Activated CD4-positive, alpha-beta T cell treated with anti-CD3 and anti-CD28 coated beads, Interleukin-10, Interleukin-2, amounts not matched to agents 100 ng/mL and 50 ng/mL, durations not matched to agents 16 hours and 8 hours (primary cell): ENCODE measurements at places on chromosomes 3 and 15.

- DNase-seq: no peak
Measured at GRCh38 chr15:52441841-52442240, 86.8 kb downstream of the MYO5A start.

DNA sequence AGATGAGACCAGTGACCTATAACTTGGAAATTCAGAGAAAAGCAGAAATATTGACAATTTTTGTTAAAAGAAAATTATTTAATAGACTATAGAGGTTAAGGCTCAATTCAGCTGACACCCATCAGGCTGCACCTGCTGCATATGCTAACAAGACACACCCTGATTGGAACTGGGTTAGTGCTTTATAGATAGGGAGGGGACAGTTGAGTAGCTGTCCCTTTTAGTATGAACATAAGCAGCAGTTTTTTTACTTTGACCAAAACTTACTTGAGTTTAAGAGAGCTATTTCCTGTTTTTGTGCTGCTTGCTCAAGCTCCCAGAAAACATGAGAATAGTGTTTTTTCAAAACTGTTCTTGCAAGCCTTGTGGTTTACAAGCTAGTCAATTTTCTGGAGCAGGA, 292.6 kb downstream of the LRRC3B start:
- no peak for DNase-seq

DNA sequence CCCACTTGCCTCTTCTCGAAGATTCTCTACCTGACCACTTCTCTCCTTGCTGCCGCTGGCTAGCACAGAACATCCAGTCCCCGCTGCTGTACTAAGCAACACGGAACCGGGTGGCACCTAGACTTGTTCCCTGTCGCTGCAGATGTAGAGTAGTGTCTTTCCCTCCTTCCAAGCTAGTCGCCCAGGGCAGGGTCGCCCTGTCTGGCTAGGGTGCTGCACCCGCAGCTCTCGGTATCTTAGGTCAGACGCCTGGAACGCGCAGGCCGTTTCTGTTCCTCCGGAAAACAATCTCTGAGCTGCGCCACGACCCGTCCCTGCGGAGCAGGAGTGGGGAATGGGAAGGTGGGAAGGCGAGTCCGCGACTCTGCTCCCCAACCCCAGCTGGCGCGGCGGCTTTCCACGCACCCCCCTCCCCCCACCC, 758 bp upstream of the SNX33 start:
- no peak for DNase-seq

GRCh38 chr3:16944356-16944755, 59.6 kb downstream of the PLCL2 start:
- DNase-seq: no peak

DNA sequence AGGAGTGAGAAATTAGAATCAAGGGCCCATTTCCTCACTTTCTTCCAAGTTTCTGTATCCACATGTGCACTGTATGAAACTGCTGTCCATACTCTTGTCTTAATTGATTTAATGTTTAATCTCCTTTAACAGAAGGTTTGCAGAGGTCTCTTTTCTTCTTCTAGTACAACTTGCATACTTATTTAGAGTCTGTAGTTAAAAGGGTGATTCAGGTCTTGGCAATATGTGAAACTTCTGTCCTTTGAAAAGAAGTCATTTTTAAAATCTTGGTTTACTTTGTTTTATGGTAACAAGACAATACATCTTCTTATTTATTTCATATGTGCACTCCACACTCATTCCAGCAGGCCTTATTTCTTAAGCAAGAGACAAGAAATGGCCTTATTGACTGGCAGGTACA, 25.8 kb downstream of the TMEM45A start:
- no peak for DNase-seq

DNA sequence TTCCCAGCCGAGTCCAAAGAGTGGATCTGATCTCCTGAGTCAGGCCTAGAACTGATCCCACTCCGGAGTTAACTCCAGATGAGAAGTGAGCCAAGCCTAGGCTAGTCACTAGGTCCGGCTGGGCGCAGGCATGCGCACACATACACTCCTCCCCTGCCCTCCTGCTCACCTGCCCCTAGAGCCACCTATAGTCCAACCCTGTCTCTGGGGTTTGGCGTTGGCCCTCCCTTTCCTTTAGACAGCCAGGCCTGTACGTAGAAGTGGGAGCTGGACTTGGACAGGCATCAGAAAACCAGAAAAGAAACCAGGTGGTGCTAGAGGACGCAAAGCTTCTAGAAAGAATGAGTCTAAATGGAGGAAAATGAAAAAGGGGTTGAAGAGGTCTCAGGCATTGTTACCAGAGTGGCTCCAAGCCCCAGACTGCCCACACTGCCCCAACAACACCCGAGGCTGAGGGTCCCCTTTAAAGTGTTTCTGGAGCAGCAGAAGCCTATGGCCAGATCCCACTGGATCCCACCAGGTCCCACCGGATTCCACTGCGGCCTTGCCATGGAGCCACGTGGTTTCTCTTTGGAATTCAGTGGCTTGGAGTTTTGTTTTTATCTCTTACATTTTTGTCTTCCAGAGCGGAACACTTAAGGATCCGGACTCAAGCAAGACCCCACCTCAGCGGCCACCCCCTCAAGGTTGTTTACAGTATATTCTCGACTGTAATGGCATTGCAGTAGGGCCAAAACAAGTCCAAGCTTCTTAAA, 24.2 kb upstream of the TIMP4 start:
- no peak for DNase-seq

DNA sequence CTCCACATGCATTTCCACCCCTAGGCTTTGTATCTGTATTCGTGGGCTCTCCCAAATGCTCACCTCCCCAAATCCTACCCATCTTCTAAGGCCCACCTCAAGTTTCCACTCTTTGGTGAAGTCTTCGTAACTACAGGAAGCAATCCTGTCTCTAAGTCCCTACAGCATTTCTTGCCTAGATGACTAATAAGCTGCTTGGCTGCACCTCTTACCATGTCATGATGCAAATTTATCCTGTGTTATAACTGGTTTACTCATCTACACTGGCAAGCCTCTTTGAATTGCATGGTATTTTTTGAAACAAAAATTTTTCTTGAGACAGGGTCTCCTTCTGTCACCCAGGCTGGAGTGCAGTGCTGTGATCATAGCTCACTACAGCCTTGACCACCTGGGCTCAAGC, 73.3 kb downstream of the SETMAR start:
- DNase-seq: no peak

DNA sequence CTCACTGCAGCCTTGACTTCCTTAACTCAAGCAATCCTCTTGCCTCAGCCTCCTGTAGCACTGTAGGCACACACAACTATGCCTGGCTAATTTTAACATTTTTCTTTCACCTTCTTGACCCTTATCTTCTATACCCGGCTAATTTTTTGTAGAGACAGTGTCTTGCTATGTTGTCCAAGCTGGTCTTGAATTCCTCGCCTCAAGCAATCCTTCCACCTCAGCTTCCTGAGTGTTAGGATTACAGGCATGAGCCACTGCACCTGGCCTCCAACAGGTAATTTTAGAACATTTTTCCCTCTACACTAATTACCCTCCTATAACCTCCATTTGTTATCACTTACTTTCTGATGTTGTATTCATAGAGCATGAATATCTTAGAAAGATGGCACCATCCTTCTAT, 60.3 kb downstream of the SPG11 start:
- no peak for DNase-seq

DNA sequence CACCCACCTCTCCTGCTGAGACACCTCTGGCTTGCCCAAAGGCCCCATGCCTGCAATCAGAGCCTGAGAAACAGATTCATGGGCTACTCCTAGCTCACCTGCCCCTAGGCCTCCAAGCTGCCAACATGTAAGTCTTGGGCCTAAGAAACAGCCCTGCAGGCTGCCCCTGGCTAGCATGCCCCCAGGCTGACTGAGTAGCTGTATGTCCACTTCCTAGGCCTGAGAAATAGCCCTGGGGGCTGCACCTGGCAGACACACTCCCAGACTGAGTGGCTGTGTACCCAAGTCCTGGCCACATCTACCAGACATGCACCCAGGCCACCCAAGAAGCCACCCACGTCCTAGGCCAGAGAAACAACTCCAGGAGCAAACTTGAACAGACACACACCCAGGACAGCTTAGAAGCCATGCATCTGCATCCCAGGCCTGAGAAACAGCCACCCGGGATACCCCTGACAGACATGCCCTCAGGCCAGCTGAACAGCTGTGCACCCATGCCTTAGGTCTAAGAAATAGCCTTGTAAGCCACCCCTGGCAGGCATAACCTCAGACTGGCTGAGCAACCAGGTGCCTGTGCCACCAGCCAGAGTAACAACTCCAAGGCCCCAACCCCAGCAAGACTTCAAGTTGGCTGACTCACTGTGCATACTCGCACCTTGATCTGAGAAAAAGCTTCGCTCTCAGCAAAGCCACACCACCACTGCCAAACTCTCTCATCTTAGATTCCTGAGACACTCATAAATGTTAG, 12.0 kb upstream of the NRG4 start:
- no peak for DNase-seq

DNA sequence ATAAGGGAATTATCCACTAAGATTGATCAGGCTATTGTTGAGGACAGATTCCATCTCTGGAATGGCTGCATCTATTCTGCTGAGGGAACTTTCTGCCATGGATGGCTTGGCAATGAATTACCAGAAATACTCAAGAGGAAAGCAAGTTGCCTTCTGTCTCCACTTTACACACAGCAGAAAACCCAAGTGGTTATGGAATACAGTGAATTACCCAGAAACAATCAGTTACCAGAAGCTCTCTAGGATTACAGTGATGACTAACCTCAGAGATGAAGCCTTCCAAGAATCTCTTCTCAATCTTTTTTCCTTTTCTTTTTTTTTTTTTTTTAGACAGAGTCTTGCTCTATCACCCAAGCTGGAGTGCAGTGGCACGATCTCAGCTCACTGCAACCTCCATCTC, 183.3 kb downstream of the WDR76 start:
- DNase-seq: no peak

DNA sequence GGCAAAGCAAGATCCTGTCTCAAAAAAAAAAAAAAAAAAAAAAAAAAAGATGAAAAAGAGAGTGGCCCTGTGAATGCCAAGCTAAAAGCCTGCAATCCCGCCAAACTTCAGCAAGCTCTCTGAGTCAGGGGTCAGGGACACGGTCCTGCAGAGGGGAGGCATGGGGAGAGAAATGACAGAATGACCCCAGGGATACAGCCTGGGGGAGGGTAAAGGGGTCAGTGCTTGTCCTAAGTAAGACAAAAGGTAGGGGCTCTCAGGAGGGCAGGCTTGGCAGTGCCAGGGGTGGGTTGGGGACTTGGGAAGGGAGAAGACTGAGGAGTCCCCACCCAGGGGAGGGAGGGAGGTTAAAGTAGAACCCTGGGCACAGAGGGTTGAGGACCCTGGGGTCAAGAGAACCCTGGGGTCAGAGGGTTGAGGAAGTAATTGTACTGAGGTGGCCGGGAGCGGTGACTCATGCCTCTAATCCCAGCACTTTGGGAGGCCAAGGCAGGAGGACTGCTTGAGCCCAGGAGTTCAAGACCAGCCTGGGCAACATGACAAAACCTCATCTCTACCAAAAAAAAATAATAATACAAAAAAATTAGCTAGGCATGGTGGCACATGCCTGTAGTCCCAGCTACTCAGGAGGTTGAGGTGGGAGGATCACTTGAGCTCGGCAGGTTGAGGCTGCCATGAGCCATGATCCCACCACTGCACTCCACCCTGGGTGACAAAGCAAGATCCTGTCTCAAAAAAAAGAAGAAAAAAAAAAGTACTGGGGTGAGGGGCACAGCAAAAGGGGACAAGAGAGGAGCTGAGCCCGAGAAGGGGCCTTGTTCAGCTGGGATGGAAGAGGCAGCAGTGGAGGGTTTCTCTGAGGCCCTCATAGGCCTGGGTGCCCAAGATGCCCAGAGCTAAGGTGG, 5.2 kb upstream of the SEMA3B start:
- DNase-seq: no peak

DNA sequence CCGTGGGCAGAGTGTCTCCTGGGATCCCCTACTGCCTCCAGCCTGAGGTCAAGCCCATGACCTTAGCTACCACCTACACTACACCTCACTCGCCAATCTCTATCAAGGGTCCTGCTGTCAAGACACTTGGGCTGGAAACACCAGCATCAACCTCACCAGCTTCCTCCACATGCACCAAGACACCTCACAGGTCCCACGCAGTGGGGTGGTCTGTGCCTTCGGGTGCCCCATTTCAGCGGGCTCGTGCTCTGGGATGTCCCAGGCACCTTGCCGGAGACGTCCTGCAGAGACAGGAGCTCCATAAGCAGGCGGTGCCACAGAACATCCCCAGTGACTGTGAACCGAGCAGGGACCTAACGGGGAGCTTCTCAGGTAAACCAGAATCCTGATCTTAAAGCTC, 20.0 kb downstream of the CYFIP1 start:
- no peak for DNase-seq

DNA sequence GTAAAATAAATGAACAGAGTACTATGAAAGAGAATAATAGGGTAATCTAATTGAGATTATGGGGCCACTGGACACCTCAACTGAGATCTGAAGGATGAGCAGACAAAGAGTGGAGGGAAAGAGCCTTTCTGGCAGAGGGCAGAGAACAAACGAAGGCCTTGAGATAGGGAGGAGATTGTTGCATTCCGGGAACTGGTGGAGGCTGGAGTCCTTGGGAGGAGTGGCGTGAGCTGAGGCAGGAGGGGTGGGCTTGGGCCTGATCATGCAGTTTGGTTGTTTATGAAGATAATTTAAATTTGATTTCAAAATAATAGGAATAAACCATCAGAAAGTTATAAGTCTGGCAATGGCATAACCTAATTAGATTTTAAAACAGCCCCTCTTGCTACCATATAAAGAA, 59.5 kb upstream of the GALNT15 start:
- no peak for DNase-seq

- peak; percentile 4 for DNase-seq
Measured at GRCh38 chr3:60337421-60337820, 913.8 kb downstream of the FHIT start.

GRCh38 chr3:89682556-89682955, 575.1 kb downstream of the EPHA3 start:
- DNase-seq: no peak

DNA sequence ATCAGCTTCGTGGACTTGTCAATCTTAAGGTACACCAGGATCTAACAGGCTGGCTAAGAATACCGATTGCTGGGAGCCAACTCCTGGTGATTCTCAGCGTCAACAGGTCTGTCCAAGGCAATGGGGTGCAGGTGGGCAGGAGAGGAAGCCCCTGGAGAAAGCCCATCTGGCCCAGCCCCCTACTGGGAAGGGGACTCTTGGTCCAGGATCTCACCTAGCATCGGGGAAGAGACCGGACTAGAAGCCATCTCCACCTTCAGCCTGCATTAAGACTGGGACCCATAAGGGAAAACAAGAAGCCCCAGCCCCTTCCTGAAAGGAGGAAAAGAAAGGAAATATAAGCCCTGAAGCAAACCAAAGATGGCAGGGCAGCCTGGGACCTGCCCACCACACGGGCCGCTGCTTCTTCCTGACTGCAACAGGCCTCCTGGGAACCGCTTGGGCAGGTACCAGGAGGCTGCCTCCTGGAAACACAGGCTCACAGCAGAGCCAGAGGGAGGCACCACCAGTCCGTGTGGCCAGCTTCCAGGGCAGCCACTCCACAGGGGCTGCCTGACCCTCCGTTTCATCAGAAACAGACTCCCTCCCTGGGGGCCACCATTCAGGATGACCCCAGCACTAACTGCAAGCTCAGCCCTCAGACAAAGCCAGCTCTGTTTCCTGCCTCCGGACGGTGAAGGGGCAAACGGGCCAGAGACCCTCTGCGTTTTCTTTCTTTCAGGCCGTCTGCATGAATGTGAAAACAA, 100.2 kb downstream of the LRIG1 start:
- DNase-seq: no peak

- DNase-seq: no peak
Measured at GRCh38 chr3:193902607-193903511, 233.1 kb upstream of the HES1 start.

- DNase-seq: no peak
Measured at GRCh38 chr3:193774272-193774915, 181.4 kb downstream of the OPA1 start.

- DNase-seq: no peak
Measured at GRCh38 chr15:56969265-56969895, 50.9 kb downstream of the TCF12 start.
